ENCODE measurements at places on chromosomes 6 and 20. TPM values are rescaled to one million over a fixed set of nuclear protein-coding genes. Genes with fewer than 3 reads are reported as not detected.
A peak's percentile ranks its signal among the peaks of the same experiment; 100 is the strongest.

The TTK gene
- 0.32 TPM for total RNA-seq

The AMD1 gene
- 67.0 TPM for total RNA-seq

The TFAP2C gene
- 0.16 TPM for total RNA-seq

The MARCKS gene
- total RNA-seq: 23.0 TPM

The GUCA1A gene
- not detected for total RNA-seq

The HLA-G gene
- total RNA-seq: not detected

The PRICKLE4 gene
- 4.0 TPM for total RNA-seq

The GCNT2 gene
- total RNA-seq: 37.1 TPM

The IL17F gene
- total RNA-seq: not detected

The PRR18 gene
- total RNA-seq: not detected

DNA sequence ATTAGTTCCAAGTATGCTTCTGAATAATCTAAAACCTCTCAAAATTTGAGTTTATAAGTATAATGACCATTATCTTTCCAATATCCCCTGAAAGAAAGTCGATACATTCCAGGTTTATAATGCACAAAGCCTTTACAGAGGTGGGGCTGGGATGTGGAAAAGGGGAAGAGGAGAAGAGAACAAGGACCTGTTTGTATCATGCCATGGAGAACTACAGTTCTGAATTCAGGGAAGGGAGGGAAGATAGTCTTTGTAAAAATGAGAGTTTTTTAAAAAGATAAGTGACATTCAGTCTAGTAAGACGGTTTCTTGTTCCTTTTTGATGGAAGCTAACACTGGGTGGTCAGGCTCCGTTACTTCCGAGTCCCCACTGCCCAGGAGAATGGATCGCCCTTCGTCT lies 26.1 kb downstream of the ZBTB2 start:
- no peak for DNase-seq

DNA sequence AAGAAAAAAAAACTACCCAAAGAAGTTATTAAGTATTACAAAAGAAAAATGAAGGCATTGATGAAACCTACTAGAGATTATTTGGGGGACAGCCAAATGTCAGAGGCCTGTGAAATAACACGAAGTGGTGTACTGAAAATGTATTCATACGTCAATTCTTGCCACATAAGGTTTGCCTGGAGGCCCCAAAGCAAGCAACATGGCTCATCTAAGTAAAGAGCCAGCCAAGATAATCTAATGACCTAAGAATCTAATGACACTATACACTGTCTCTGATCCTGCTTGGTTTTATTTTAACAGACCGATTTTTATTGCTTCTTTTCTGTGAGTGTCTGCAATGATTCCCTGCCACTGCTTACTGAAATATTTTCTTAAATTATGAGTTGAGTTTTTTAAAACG lies 34.7 kb downstream of the FILIP1 start:
- no peak for DNase-seq

DNA sequence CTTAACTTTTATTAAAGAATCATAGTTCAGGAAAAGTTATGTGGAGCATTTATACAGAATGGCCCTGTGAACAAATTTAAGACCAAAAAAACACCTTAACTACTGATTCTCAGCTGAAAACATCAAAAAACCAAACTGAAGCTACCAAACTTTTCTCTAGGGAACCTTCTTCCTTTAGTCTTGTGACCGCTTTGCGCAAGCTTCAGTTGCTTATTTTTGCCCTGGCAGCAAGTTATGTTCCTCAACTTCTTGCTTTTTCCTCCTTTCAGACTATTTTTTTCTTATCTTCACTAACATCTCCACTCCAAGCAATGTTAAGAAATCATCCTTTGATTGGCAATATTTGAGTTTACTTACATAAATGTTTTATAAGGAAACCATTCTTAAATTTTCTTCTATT lies 100.1 kb downstream of the MYB start:
- no peak for DNase-seq

DNA sequence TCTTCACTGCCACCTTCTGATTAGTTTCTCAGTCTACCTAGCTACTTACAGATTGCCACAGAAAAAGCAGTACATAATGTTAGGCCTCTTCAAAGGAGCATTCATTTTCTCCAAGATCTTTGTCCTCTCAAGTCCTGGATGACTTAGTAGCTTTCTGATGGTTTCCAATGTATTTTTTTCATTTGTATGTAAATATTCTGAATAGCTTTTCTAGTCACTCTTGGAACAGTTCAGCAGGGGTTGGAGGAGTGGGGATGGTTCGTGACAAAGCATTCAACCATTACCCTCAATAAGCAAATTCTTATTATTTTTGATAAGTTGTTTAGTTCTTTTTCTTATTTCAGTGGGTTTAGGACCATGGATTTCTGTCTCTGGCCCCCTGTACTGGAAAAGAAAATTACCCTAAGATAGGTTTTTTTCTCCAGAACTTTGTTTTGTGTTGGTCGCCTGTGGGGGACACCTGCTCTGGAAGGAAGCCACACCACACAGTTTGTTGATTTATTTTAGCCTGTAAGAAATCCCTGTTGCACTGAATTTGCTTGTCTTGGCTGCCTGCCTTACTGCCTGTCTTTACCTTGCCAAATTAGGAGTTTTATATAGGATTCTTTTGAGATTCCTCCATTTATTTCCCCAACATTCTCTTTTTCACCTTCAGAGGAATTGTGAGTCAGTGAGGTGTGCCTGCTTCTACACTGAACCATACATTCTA lies 247.9 kb downstream of the RFPL4B start:
- DNase-seq: no peak

DNA sequence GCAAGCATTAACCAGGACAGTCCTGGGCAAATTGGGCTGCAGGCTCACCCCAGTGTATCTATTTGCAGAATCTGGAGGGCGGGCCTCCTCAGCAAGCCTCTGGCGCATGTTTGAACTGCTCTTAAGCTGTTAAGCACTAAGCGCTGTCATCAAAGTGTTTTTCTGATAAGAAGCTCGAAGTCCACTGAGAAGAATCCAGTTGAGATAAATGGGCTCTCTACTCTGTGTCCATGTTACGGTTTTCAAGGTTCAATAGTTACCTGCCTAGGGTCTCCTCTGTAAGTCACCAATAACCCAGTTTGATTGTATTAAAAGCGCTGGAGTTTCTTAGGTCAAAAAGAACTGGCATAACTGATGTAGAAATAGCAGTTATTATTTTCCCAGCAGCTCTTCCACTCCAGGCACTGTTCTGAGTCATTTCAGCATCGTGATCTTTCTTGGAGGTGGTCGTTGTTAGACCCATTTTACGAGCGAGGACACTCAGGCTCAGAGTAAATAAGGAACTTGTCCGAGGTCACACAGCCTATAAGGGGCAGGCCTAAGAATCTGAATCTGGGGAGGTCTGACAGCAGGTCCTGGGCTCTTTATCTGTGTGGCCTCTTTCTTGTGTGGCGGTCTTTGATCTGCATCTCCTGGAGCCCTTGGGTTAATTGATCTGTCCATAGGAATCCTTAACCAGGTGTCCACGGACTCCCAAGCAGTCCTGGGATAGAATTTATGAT lies 207.4 kb upstream of the ZNF217 start:
- no peak for DNase-seq

DNA sequence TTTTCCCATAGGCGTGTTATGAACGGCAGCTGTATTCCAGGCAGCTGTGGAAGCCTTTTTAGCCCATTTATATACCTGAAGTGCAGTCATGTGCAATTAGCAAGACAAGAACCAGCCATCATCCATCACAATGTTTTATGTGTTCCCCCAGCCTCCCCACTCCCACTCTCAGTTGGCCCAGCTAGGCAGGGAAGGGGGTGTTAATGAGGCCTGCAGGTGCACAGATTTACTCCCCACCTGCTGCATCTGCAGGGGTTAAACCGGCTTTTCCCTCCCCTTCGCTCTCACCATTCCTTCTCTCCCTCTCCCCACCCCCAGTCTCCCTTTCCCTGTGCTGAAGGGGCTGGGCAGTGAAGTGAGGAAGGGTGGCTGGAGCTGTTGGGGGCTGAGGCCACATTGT lies 149.8 kb upstream of the AKAP12 start:
- no peak for DNase-seq

GRCh38 chr6:31538805-31539400 lies 2.9 kb downstream of the DDX39B start:
- DNase-seq: no peak

- peak; percentile 41 for DNase-seq
These were observed 354.1 kb downstream of the RFPL4B start for GRCh38 chr6:112701201-112701600.

DNA sequence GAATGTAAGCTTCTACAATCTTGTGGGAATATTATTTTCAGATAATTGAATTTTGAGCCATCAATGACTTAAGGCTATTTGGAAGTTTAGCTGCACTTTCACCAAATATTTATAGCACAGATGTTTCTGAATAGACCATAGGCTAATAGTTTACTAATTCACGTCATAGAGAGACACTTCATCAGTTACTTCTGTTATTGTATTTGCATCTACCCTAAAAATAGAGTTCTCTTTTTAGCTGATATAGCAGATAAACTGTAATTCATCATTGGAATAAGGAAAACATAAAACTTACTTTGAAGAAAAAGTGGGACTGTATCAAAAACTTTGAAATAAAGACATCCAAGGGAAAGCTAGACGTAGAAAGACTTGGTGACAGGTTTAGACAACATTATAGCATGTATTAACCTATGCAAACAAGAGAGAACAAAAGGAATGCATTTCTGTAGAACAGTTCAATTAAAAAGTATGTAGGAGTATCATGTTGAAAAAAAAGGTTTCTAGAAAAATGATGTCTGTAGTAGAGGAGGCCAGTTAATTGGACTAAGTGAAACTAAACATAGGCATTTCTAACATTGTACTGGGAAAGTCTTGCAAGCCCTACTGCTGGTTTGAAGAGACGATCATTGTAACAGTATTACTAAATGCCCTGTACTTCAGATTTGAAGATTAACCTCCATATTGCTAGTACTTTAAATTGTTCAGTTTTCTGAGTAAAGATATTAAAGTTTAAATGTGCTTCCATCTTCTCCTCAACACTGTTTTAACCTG lies 123.3 kb downstream of the ZFAND3 start:
- no peak for DNase-seq

GRCh38 chr6:117375446-117375845 lies 50.3 kb downstream of the ROS1 start:
- no peak for DNase-seq

- no peak for DNase-seq
These were observed 61.3 kb upstream of the TBXT start for GRCh38 chr6:166228839-166229528.

- DNase-seq: no peak
These were observed 78.6 kb upstream of the RIPOR2 start for GRCh38 chr6:25014369-25014768.

GRCh38 chr20:47733892-47734291 lies 51.4 kb downstream of the SULF2 start:
- no peak for DNase-seq

GRCh38 chr20:57882451-57883161 lies 172.8 kb upstream of the PMEPA1 start:
- no peak for DNase-seq

DNA sequence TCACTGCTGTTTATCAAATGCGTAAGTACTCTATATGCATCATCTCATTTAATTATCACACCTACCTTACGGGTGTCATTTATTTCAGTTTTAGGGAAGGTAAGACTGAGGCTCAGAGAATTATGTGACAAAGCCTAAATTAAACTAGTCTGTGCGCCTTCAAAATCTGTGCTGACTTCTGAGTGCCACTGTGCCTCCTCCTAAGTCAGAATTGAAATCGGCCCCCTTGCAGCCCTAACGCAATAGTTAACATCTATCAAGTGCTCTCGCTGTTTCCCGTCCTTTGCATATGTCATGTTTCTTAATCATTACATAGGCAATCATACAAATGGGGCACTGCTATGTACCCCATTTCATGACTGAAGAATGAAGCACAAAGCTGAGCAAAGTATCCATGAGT lies 79.0 kb upstream of the PDE10A start:
- no peak for DNase-seq

- no peak for DNase-seq
These were observed 165.3 kb upstream of the SNX9 start for GRCh38 chr6:157657754-157658153.

DNA sequence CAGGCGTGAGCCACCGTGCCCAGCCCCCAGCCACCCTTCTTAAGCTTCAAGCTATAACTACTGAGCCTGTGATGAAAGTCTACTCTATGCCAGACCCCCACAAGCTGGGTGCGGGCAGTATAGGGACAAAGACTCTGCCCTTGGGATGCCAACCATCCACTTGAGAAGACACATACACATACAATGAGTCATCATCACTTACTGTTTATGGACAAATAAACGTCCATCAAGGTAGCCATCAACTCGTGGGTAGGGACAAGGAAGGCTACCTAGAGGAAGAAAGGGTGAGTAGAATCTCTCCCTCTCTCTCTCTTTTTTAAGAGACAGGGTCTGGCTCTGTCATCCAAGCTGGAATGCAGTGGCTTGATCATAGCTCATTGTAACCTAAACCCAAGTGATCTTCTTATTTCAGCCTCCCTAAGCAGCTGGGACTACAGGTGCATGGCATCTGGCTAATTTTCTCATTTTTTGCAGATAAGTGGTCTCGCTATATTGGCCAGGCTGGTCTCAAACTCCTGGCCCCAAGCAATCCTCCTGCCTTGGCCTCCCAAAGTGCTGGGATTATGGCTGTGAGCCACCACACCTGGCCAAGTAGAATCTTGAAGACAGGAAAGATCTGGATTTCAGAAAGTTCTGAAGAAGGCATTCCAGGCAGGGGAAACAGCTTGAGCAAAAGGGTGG lies 2.6 kb upstream of the TP53INP2 start:
- no peak for DNase-seq

DNA sequence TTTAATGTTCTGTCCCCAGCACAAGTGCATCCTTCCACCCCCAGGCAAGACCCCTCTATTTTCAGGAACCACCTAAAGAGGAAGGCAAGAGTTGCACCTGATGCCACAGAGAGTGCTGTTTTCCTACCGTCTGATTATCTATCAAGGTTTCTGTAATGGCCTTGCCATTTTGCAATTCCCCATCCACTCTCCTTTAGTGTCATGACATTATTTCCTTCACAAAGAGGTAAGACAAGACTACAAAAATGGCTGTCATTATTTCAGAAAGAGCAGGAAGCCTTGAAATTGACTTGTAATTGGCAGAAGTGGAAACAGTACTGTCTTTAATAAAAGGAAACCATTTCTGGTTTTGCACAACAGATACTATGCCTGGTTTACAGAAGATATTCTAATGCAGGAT lies 426.7 kb downstream of the PTPRT start:
- no peak for DNase-seq

GRCh38 chr6:80165143-80165542 lies 58.7 kb downstream of the BCKDHB start:
- no peak for DNase-seq

- DNase-seq: no peak
These were observed 24.3 kb upstream of the CDYL start for GRCh38 chr6:4751823-4752464.

DNA sequence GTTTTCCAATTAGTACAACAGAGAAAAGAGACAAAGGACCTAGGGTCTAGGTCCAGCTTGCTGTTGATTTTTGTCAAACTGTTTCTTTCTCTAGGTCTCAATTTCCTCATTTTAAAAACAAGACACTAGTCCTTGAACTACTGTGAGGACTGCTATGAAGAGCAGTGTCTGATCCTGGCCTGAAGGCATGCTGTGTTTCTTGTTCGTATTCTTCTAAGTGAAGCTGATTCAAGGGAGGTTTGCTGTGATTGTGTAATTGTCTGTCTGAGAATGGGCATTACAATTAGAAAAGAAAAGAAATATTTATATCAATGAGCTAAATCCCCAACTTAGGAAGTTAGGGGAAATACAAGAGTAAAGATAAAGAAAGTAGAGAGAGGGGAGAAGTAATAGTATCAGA lies 228.2 kb upstream of the SUPT3H start:
- no peak for DNase-seq
